CD8-positive, alpha-beta T cell (primary cell): ENCODE measurements at places on chromosomes 11 and 22.

DNA sequence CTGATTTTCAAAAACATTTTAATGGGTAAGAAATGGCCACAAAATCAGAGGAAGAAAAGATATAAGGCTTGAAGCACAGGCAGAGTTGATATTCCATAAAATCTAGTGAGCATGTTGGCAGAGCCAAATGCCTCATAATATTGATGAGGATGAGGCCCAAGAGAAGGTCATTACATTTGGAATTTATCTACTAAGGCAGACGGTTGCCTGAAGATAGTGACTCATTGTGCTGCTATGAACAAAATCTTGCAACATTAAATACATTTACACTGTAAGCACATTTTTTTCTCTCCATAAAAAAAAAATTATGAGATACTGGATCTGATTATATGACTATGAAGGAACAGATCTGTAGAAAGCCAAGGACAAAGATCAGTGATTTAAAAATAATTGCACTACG lies 881.4 kb upstream of the CHORDC1 start:
- no peak for DNase-seq

- no peak for DNase-seq
Observed at GRCh38 chr11:16737818-16738192, 642 bp upstream of the C11orf58 start.

DNA sequence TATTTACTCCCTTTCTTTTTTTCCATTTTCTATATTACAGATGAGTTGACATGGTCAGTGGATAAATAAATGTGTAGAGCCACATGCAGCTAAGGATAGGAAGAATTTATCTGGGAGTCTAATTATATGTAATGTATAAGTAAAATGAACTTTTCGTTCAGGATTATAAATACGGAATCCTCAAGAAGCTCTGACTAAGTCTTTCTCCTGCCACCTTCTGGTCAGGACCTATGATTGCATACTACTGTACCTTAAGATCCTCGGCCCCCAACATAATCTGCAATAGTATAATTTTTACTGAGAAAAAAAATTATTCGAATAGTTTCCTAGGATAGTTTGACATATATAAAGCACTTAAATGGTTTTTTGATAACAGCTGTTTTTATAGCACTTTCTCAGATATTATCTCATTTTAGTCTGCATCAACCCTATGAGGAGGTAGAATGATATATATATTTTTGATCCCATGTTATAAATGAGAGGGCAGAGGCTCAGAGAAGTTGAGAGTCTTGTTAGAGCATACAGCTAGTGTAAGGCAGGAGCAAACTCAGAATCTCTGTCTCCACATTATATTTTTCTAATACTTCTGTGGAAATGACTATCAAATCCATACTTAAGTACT lies 36.1 kb downstream of the CCDC90B start:
- DNase-seq, result no peak

DNA sequence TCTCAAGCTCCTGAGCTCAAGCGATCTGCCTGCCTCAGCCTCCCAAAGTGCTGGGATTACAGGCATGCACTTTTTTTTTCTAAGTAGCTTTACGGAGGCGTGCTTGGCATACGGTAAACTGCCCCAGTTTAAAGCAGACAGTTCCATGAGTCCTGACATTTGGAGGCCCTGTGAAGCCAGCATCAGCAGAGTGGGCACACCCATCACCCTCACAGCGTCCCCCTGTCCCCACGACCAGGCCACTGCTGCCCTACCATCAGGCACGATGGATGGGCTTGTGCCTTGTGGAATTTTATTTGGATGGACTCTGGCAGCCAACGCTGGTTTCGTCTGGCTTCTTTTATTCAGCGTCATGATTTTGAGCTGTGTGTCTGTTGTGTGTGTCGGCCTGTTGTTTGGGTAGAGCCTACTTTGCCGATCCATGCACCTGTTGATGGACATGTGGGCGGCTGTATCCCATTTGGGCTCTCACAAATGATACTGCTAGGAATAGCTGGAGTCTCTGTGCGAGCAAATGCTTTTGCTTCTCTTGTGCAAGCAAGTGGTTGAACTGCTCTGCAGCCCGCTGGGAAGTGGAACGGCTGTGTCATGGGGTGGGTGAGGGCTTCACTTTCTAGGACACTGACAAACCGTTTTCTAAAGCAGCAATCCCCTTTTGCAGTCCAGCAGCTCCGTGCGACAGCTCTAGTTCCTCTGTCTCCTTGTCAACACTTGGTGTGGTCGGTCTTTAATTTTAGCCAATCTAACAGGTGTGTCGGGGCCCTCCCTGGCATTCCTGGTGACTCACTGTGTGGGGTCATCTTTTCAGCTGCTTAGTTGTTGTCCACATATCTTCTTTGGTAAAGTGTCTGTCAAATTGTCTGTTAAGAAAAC lies 23.8 kb downstream of the KCNQ1 start:
- no peak for DNase-seq

DNA sequence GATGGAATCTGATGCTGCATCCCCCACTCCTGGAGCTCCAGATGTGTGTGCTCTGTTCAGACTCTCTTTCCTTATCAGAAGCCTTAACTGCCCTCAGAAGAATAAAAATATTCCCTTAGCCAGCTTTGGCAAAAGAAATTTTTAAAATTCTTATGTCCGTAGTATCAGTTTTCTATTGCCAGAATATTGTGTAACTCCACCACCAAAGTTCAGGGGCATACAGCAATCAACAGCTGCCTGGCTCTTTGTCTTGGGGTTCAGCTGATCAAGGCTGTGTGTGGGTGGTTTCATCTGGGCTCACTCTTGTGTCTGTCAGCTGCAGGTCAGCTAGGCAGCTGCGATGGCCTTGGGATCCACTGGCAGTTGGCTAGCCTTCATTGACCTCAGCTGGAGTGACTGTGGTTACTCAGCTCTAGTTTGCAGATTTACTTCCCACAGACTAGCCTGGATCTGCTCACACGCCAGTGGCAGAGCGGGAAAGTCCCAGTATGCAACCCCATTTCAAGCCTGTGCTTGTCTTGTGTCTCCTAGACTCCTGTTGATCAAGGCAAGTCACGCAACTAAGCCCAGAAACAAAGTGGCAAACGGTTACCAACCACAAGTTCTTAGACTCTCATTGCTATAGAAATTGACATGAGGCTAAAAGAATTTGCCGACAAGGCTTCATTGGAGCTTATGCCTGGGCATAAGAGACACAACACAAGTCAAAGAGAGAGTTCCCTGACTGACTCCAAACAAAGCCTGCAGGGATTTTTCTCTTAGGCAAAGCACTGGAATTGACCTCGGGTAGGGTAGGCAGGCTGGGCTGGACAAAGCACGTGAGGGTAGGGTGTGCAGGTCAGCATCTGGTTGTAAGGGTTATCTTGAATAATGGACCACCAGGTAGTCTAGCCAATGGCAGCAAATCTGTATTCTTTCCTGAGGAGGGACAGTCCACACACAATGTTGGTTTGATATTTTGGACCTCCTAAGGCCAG lies 7.5 kb downstream of the TMEM138 start:
- DNase-seq, result no peak

- no peak for DNase-seq
Observed at GRCh38 chr22:41030891-41031290, 61.5 kb upstream of the EP300 start.

- DNase-seq, result no peak
Observed at GRCh38 chr11:130261571-130261970, 53.1 kb downstream of the ZBTB44 start.

DNA sequence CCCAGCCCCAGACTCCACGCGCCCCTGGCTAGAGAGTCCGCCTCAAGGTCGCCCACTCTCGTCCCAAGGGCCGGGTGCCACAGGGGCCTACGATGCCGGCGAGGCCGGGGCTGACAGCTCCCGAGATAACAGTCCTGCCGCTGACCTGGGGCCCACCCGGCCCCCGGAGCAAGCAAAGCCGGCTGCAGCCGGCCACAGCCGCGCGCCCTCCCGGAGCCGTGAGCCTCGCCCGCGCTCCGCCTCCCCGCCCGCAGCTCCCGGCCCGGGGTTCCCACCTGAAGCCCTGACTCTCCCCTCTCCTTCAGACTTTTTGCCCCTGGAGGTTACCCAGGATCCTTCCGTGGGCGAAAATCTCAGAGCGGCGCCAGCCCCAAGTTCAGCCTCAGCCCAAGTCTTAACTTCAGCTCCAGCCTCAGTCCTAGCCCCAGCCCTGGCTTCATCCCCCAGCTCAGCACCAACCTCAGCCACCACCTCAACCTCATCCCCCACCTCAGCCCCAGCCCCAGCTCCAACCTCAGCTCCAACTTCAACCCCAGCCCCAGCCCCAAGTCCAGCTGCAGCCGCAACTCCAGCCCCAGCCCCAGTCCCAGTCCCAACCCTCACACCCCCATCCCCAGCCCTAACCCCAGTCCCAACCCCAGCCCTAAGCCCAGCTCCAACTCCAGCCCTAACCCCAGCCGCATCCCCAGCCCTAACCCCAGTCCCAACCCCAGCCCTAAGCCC lies 1.7 kb downstream of the KLHDC7B start:
- DNase-seq, result no peak

DNA sequence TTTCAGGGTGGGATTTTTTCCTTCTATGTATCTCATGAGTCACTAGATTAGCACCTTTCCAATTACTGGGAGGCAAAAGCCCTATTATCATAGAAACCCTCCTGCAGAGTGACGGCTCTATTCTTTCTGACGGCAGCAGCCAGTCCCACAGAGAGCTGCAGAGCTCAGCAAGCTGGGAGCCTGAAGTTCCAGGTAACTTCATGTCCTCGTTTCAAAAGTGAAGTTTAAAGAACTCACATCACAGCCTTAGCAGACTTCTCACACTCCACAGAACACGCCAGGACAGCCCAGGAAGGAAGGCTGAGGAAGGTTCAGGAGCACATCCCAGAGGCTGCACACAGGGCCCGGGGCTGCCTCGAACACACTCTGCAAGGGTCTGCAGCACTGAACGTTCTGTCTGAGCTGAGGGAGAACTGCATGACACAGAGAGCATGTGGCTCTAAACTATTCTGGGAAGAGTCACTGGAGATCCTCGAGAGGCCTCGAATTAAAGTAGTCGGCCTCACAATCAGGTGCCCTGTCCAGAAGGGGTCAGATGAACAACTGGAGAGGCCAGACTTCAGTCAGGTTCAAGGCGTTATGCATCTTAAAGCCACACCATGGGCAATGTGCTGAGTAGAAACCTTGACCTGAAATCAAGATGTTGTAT lies 104.2 kb upstream of the DRD2 start:
- no peak for DNase-seq

DNA sequence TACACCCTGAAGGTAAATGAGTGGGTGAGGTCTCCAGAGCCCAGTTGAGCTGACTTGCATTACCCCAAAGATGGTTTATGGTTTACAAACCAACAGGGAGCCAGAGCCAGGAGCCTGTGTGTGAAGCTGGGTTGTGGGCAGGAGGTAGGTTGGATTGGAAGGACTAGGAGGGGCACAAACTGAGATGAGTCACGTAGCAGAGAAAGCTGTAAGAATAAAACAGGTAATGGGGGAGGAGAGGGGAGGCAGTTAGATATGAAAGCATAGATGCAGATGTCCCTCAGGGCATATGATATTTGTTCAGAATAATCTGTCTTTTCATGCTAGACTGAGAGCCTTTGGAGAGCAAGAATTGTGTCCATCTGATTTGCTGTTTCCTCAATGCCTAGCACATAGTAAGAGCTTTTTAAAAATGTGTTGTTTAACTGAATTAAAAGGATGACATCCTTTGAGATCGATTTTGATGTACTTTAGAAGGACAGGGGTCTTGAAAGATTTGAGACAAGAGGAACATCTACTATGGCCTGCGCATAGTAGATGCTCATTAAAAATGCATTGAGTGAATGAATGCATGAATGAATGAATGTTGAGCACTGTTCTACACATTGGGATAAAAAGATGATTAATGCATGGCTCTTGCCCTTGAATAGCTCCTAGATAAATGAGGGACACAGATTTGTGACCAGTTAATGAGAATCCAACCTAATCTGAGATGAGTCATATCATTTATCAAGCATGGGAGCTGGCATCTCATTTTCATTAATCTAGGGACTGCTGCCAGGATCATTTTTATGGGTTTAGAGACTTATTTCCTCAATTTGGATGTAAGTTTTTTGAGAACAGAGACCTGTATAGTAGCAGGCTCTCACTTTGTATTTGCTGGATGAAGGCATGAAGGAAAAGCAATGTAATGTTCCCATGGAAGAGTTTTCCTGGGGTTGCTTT lies 175.8 kb upstream of the BDNF start:
- no peak for DNase-seq

DNA sequence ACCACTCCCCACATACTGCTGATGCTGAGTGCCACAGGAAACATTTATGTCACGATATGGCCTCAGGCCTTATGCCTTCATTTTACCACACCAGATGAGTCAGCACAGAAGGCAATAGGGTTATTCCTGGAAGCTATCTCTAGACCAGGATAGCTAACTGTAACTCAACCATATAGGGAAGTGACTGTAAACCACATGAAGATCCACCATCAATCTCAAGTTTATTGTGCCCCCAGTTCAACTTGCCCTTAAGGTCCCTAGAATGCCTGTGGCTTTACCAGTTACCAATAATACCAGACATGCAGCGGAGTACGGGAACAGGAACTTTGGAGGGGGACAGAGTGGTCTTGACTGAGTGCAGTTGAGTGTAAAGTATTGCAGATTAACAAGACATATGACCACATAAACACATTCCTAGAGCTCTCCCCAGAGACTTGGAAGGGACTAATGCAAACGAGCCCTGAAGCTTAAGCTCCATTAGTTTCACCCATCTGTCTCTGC lies 180.9 kb downstream of the KIF18A start:
- no peak for DNase-seq

GRCh38 chr22:17100621-17101020 lies 15.8 kb downstream of the IL17RA start:
- no peak for DNase-seq

DNA sequence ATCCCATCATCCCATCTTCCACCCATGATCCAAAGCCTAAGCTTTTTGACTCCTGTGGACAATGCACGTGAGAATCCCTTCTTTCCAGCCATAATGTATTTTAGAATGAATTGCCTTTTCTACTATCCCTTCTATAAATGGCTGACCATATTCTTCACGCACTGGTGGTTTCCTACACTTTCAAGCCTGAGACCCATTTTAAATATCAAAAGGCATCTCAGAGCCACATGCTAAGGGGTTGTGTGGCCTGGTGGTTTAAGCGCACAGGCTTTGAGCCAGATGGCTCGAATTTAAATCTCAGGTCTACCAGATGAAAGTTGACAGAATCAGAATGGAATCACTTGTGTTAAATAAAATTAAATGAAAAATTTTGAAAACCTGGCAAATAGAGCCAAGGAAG lies 54.5 kb downstream of the C11orf91 start:
- DNase-seq, result no peak

DNA sequence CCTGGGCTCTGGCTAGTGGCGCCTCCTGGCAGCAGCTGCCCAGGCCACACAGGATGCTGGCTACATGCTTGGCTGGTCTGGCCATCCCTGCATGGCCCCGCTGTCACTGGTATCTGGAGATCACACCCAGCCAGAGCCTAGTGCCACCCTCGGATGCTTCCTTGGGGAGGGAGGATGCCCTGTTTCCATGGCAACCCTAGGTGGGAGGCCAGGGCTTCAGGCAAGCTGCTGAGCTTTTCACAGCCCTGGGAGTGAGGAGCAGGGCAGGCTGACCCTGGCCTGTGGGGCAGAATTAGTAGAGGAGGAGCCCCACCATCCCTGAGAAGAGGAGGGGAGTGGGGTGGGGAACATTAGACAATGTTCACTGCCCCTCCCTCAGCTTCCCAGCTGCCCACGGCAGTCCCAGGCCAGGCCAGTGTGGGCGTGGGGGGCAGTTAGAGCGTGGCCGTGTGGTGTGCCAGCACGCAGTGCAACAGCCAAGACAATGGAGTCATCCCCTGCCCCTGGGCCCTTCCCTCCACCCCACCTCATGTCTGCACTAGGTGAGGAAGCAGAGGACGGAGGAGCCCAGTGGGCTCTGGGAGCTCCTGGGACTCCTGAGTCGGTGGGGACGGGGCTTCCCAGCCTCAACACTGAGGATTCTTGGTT lies 50.4 kb downstream of the PARVB start:
- DNase-seq, result no peak

GRCh38 chr11:56910046-56910773 lies 78.5 kb upstream of the OR5AK2 start:
- no peak for DNase-seq
